ENCODE measurements at places on chromosomes 12 and 14. TPM values are rescaled to one million over a fixed set of nuclear protein-coding genes. Genes with fewer than 3 reads are reported as not detected.

Gene PIWIL1
- not detected for total RNA-seq

Gene KLHL28
- total RNA-seq, result 9.6 TPM

Gene KRT74
- not detected for total RNA-seq

Gene ADAM20
- total RNA-seq, result 0.68 TPM

Data from smooth muscle cell of the coronary artery (primary cell).